H7 (cell line): ENCODE measurements at places on chromosomes 11 and 22. TPM values are rescaled to one million over a fixed set of nuclear protein-coding genes. Genes with fewer than 3 reads are reported as not detected.

DNA sequence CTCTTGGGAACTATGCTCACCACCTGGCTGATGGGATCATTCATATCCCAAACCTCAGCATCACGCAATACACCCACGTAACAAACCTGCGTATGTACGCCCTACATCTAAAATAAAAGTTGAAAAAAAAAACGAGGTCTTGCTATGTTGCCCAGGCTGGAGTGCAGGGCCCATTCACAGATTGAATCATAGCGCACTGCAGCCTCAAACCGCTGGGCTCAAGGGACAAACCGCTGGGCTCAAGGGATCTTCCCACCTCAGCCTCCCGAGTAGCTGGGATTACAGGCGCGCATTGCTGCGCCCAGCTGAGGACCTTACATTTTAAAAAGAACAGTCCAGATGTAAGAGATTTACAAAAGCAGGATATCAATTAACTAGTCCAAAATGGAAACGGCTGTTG lies 41.9 kb upstream of the EMID1 start:
- no peak for DNase-seq

- no peak for DNase-seq
These were observed 88.8 kb downstream of the CTTN start for GRCh38 chr11:70487160-70487559.

LINC01488 gene
- total RNA-seq = not detected in 2 replicates

- no peak for DNase-seq
These were observed 3.2 kb downstream of the TPST2 start for GRCh38 chr22:26586556-26587325.

CEND1 gene
- 0.14 TPM in 1 of 2 replicates, not detected in the other for total RNA-seq

GRCh38 chr22:17829695-17830042 lies 55.4 kb upstream of the BID start:
- no peak for DNase-seq

CRYBB1 gene
- 1.9 and 3.1 TPM in 2 replicates for total RNA-seq

SNX32 gene
- 0.26 and 0.80 TPM in 2 replicates for total RNA-seq
